ENCODE measurements at places on chromosomes 3 and 15.

DNA sequence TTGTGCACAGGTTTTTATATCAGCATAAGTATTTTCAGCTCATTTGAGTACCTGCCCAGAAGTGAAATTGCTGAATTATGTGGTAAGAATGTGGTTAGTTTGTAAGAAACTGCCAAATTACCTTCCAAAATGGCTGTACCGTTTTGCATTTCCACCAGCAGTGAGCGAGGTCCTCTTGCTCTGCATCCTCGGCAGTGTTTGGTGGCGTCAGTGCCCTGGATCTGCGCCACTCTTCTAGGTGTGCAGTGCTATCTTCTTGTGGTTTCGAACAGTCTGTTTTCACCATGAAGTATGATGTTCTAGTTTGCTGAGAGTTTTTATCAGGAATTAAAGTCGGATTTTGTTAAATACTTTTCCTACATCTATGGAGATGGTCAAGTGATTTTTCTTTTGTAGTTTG, 24.8 kb upstream of the PCSK6 start:
- DNase-seq: no peak

- DNase-seq: no peak
Observed at GRCh38 chr3:20015525-20015924, 3.5 kb upstream of the PP2D1 start.

GRCh38 chr3:87765256-87765655, 293.5 kb downstream of the CGGBP1 start:
- no peak for DNase-seq

DNA sequence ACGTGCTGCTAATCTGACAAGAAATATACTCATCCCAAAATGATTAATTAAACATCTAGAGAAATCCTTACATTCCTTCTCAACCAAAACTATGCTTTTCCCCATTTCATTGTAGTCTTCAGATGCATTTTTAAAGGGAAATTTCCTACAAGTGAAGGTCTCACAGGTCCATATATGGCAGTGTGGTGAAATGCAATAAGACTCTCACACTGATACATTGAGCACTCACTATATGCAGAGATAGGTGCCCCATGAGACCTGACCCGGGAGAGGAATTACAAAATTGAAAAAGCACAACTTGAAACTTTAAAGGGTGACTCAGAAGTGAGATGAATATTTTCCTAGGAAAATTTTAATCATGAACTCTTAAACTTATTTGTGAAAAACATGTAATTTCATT, 629.2 kb upstream of the NAALADL2 start:
- peak; percentile 84 for DNase-seq

GRCh38 chr3:181292984-181293383, 303.4 kb upstream of the DNAJC19 start:
- peak; percentile 59 for DNase-seq

DNA sequence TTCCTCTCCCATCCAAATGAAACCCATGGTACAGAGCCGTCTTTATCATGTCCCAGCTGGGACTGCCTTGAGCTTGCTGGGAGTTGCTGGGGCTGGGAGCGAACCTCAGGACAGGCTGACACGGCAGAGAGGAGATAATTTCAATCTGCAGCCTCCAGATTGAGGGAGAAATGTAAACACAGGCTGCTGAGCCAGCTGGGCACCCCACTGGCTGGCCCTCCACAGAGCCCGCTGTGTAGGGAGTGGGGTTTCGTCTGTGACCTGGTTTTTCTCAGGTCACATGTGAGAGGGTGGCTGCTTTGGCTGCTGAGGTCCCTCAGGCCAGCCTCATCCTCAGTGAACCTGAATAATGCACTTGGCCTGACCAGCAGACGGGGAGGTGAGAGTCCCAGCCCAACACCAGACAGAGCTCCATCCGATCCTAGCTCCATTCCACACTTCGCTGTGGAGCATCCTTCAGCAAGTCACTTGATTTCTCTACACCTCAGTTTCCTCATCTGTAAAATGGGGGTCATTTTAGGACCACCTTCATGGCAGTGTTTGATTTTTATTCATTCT, 121.6 kb upstream of the MRPS22 start:
- no peak for DNase-seq

DNA sequence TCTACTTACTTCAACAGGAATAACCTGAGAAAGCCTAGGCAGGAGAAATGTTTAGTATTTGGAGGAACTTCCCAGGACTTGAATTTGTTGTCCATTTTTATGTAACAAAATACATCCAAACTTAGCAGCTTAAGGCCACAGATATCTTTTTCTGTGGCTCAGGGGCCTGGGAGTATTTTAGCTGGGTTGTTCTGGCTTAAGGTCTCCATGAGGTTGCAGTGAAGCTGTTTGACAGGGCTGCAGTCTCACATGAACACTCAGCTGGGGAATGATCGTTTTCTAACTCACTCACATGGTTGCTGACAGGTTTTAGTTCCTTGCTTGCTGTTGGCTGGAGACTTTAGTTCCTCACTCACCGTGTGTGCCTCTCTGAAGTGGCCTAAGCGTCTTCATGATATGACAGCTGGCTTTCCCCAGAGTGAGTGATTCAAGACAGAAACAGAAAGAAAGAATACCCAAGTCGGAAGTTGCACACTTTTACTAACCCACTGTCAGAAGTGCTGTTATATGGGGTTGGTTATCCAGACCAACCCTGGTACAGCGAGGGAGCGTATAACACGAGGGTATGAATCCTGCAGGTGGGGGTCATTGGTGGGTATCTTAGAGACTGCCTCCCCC, 229.7 kb upstream of the TBL1XR1 start:
- DNase-seq: no peak

DNA sequence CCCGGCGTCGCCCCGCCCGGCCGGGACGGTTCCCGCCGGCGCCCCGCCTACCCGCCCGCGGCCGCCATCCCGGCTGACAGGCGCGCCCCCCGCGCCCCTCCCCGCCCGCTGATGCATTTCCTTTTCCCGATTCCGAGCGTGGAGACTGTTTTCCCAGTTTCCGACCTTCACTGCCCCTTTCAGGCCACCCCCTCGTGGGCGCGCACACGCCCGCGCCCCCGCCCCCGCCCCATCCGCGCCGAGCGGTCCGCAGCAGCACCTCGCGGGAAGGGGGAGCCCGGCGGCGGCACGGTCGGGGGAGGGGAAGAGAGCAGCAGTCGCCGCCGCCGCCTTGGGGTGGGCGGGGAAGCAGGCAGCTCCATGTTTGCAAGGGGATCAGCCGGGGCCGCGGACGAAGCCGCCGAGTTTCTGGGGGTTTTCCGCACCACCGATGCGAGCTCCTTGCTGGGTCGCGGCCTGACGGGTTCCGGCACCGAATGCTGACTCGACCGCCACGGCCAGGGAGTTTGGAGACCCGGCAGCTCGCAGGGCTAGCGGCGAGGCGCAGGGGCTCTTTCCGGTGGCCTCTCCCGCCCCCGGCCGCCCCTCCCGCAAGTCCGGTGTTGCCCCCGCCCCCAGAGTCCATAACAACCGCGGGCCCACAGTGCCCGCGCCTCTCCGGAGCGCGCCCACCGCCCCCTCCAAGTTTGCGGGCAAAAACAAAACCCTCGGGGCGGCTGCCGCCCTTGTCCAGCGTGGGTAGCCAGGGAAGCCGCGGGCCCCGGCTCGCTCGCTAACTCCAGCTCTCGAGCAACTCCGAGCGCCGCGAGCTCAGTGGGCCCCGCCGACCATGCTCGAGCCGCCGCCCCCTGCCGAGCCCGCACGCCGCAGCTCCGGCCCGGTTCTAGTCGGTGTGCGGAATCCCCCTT, 3.2 kb upstream of the SIN3A start:
- DNase-seq: no peak

- DNase-seq: peak; percentile 70
Observed at GRCh38 chr3:115698851-115699591, 75.7 kb downstream of the GAP43 start.
